Stimulated activated CD4-positive, alpha-beta T cell treated with anti-CD3 and anti-CD28 coated beads, Interleukin-2, amount 100 ng/mL, for 48 hours (primary cell): ENCODE measurements at places on chromosomes 6 and 20.

DNA sequence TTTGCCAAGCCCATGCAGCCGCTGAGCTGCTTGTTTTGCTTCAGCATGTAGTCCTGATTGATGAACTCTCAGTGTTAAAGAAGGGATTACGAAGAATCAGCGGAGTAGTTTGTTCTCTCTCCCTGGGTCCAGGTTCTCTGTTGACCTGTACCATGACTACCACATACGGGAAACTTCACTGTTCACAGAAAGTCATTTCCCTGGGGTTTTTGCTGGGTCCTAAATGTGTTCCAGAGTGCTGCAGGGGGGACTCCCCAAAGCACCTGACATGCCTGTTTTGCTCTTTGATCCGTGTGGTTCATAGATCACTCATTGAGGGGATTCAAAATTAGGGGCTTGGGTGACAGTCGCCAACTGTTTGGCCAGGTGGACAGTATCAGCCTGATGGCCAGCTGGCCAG, 5.5 kb downstream of the LSM14B start:
- DNase-seq: no peak

GRCh38 chr20:25257130-25257529, 9.2 kb downstream of the PYGB start:
- no peak for DNase-seq

DNA sequence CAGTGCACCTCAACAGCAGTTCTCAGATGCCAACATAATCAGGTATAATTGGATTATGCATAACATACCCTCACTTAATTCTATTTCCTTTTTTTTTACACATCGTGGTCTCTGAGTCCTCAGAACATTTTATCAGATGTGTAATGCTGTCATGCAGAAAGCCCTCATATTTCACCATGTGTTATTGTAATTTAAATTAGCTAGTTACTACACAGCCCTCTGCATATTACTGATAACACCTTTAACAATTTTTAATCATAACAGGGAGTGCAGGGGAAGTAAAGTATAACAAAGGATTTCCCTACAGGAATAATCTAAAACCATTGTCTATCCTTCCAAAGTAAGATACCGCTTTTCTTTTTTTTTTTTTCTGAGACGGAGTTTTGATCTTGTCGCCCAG, 91.9 kb upstream of the CCDC28A start:
- no peak for DNase-seq

DNA sequence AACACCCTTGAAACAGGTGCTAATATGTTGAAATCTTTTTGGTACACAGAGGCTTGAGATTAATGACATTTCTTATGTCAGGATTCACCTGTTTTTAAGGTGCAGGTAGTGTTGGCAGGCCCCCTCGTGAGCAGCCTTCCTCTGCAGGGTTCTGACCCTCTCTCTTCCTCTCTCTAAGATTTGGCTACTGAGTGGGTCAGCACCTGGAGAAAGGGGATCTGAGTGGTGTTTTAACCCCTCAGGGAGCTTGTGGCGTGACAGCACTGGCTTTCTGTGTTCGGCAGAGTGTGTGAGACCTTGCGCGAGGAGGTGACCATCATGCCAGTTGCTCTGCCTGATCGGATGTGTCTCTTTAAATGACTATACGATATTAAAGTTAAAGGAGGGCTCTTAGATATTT, 37.1 kb downstream of the HIVEP1 start:
- DNase-seq: no peak

DNA sequence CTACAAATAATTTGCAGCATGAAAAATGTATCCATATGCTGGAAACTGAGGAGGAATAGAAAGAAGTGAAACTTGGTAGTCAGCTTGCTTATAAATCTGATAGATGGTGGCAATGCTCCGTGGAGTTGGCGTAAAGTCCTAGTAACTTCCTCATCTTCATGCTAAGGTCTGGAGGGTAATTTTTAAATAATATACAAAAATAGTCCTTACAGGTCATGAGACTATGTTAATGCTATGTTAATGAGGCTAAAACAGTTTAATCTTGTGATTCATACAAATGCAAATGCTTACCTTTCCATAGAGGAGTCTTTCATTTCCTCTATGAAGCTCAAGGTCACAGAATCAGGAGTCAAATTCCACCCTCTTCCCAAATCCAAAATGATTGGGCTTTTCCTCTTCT, 9.4 kb upstream of the CRIP3 start:
- no peak for DNase-seq

- no peak for DNase-seq
Observed at GRCh38 chr20:50286609-50287008, 96.0 kb downstream of the CEBPB start.

GRCh38 chr20:34389206-34389953, 26.3 kb downstream of the ITCH start:
- DNase-seq: no peak

DNA sequence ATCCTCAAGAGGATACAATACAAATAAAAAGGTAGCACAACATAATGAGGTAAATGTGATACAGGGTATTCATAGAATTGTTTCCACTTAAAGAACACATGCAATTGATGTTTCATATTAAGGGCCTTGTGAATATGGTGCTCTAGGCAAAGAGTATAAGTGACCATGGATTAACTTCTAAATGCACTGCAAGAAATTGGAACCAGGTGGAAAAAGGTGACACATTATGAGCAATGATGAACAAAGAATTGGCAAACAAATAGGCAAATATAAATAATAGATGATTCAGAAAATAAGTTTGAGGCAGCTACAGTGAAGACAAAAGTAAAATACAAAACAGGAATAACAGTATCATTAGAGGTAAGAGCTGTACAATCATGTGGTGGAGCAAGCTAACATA, 192.0 kb downstream of the GRIK2 start:
- DNase-seq: no peak

GRCh38 chr6:7827142-7827541, 83.4 kb downstream of the TXNDC5 start:
- DNase-seq: no peak

DNA sequence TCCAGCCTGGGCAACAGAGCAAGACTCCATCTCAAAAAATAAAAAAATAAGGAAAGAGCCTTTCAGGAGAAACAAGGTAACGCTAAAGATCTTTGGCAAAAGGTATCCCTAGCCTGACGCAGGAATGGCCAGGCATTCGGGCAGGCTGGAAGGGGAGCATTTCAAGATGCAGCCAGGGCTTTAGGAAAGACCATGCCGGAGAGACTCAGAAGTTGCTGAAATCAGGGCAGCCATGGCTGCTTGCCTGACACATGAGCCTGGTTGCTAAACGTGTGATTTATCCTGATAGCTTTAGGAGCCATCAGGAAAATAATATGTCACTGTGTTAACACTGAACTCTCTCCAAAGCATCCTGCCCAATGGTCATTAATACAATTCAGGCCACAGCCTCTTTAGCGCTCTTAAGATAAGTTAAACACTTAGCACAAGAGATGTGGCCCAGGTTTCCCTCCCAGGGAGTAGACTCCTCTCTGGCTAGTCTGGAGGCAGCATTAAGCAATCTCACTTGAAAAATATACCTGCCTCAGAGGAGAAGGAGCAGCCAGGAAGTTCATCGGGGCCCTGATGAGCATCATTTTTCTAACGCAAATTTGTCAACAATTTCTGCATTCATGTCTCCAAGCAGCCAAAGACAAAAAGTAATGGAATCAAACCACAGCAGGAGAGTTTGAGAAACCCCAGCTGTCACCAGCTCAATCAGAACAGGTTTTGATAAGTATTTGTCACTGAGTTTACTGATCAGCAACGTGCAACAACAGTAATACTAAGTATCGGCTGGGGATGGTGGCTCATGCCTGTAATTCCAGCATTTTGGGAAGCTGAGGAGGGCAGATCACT, 200.0 kb downstream of the ZMYND8 start:
- no peak for DNase-seq

DNA sequence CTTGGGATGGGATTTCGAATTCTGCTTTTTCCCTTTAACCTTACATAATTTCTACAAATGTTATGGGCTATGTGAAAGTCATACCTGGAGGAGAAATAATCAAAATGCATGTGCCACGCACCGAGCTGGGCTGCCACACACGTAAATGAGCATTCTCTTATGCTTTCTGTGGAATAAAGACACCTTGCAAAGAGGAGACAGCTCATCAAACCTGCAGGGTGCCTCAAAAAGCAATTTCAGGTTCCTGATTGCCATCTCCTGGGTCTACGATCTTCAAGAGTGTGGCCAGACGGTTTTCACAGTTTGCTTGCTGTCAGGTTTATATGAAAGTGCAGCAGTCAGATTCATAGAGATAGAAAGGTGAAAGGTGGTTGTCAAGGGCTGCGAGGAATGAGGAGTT, 36.6 kb downstream of the DUSP22 start:
- no peak for DNase-seq

DNA sequence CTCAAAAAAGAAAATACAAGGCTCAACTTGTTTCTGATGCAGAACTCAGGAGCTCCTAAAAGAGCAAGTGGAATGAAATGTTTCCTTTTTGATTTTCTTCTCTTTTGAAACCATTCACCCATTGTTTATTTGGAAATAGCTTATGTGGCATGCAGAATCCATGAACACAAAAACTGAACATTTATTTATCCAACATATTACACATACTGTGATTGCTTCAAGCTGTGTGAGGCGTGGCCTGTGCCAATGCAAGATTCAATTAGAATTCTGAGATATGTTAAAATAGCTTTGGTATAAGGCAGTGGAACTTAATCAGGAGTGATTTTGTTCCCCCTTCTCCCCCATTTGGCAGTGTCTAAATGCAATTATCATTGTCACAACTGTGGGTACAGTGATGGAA, 45.9 kb upstream of the CARMIL1 start:
- no peak for DNase-seq

DNA sequence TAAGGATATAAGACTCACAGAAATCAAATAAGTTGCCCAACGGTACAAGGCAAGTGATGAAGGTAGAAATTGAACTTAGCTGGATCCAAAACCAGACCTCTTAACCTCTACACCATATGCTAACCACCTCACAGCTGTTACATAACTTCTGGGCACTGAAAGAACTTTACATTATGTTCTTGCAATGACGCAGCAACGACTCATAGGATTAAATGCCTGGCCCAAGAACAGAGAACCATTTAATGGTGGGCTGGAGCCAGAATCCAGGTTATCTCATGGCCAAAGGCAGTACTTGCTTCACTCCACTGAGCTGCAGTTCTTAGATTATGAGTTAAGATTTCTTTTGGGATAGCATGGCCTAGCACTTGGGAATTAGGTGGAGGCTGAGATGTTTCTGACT, 4.4 kb downstream of the TRMT6 start:
- no peak for DNase-seq

- DNase-seq: no peak
Observed at GRCh38 chr20:64074184-64074789, 5.0 kb downstream of the RGS19 start.

DNA sequence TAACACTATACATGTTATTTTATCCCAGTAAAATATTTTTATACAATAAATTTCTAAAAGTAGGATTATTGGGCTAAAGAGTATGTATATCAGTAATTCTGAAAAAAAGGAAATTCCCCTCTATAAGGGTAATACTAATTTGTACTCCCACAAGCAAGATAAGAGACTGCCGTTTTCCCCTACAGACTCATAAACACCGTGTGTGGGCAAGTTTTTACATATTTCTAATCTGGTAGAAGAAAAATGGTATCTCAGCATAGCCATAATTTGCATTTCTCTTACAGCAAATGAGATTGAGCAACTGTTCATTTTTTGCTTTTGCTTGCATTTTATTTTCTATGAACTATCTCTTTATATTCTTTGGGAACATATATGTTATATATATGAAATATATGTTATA, 26.0 kb upstream of the MYMX start:
- no peak for DNase-seq

DNA sequence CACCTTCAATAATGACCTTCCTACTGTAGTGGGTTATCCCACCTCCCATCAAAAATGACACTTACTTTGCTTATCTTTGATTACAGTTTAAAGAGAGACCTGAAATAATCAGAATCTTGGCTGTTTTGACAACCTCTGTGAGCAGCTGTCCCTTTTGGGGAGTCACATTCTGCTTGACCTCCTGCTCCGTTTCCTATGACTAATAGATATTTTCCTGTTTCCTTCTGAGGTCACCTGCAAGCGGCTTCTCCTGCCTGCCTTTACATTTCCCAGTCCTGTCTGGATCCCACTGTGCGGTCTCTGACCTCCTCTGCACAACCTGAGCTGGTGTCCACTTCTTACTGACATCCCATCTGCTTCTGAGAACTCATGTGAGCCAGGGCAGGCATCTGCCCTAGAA, 54.2 kb downstream of the TRAM2 start:
- no peak for DNase-seq

DNA sequence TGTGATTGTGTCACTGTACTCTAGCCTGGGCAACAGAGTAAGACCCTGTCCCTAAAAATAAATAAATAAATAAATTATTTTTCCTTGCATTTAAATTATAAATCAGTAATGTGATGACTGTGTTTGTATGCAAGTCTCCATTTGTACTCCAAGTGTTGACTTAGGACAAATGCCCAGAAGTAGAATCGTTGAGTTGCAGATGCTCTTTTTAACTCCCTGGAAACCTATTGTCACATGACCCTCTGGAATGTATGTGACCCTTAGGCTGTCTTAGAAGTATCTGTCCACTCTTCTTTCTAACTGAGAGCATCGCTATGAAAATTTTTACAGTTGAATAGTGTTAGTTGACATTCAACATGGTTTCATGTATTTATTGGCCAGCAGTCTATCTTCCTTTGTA, 18.8 kb downstream of the OR2A4 start:
- no peak for DNase-seq

DNA sequence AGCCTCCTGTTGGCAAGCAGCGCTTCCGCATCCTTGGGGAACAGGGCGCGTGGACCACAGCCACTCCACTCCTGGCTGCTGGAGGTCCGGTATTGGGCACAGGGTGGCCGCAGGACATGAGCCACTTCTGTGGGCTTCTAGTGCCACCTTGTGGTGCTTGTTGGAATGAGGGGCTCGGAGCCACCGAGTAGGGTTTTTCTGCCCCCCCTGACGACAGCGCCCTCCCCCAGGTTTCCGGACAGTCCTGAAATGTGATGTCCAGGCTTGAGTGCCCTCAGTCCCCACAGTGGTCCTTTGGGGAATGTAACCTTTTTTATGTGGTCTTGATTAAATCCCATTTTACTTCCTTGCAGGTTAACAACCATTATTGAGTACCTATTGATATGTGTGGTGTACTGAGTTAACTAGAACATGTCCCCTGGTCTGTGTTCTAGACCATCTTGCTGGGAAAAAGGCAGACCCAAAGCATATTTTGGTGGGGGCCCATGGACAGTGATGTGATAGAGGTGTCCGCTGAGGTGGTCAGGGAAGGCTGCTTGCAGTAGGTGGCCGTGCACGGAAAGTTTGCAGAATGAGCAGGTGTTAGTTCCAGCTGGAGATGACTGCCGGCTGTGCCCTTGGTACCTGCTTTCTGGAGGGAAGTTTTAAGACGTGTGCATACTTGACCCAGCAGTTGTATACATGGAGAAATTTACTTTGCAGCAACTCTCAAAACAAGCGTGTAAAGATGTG, 70.0 kb downstream of the PTPN1 start:
- DNase-seq: peak; percentile 46

GRCh38 chr20:3479025-3479424, 8.2 kb downstream of the ATRN start:
- DNase-seq: no peak

GRCh38 chr20:50498071-50498776, 12.0 kb upstream of the PTPN1 start:
- no peak for DNase-seq

- DNase-seq: no peak
Observed at GRCh38 chr20:24589381-24589780, 120.0 kb downstream of the SYNDIG1 start.

GRCh38 chr6:6711031-6711785, 122.7 kb downstream of the LY86 start:
- no peak for DNase-seq

- no peak for DNase-seq
Observed at GRCh38 chr20:10577648-10578047, 96.2 kb downstream of the JAG1 start.

GRCh38 chr6:125114248-125114858, 39.2 kb upstream of the TPD52L1 start:
- DNase-seq: peak; percentile 15
